Stimulated activated CD4-positive, alpha-beta T cell treated with anti-CD3 and anti-CD28 coated beads, Interleukin-1b, Interleukin-23, amount 100 ng/mL, for 1 hour (primary cell): ENCODE measurements at places on chromosomes 7 and 10.

DNA sequence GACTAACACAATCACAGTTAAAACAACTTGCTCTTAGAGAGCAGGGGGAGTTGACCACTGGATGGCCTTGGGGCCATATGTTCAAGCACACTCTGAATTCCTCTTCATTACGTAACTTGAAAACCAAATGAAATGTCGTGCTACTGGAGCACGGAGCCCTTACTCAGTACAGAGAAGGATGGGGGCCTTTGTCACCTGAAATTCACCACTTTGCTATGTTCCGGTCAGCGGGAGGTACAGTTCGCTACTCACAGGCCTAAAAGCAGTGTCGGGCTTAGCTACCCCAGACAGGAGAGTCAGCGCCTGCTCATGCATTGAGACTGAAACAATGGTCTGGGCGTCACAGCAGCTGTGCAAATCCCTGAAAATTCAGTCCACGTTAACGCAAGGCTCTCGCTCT, 39.6 kb downstream of the GLI3 start:
- DNase-seq, result no peak

DNA sequence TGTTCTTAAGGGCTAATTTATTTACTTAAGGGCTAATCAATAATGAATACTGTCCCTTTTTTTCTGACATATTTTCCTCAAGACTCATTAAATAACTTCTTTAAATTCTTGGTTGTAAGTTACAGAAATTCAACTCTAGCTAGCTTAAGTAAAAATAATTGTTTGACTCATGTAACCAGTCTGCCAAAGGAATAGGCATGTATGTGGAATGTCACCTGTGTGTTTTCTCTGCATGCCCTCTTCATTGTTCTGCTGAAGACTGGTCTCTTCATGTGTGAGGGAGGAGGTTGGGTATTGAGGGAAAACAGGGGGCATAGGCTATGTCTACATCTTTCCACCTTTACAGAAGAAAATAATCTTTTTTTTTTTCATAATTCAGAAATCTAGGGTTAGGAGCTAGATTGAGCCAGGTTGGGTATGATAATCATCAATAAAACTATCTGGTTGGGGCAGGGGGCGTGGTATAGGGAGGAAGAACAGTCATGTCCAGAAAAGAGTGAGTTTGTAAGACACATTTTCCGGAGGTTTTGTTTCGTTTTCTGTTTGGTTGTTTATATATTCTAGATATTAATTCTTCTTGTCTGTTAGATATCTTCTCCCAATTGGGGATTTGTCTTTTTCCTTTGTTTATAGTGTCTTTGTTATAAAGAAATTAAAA, 37.9 kb downstream of the EXOC4 start:
- DNase-seq, result no peak

GRCh38 chr10:3487228-3487627, 297.8 kb downstream of the KLF6 start:
- no peak for DNase-seq

DNA sequence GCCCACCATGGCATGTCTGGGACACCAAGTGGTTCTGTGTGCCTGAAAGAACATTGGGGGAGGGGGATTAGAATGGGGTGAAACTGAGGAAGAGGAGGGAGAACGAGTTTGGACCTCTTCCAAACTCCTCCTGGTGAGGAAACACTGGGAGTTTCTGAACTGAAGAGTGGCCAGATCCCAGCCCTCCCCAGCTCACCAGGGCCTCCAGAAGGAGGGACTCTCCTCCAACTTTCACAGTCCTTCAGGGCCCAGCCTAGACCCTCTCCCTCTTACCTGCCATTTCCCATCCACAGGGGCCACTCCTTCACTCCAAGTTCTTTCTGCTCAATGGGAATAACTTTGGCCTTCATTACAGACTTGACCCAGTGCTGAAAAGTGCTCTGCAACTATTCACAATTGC, 132.0 kb upstream of the FOXK1 start:
- DNase-seq, result no peak

DNA sequence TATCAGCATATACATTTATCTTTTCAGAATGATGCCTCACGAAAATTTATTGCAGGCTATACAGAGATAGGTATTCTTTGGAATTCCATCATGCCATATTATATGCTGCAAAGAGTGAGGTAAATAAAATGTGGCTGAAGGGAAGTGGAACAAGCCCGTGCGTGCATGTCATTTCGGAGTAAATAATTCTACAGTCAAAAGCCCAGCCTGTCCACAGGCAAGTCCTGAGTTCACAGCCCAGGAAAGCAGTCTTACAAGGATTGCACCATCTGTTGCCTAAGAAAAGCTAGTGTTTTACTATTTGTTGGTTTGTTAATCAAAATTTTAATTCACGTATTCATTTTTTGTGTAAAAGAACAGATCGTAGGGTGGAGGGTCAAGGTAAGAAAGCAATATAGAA, 292.4 kb upstream of the AKR1E2 start:
- no peak for DNase-seq

DNA sequence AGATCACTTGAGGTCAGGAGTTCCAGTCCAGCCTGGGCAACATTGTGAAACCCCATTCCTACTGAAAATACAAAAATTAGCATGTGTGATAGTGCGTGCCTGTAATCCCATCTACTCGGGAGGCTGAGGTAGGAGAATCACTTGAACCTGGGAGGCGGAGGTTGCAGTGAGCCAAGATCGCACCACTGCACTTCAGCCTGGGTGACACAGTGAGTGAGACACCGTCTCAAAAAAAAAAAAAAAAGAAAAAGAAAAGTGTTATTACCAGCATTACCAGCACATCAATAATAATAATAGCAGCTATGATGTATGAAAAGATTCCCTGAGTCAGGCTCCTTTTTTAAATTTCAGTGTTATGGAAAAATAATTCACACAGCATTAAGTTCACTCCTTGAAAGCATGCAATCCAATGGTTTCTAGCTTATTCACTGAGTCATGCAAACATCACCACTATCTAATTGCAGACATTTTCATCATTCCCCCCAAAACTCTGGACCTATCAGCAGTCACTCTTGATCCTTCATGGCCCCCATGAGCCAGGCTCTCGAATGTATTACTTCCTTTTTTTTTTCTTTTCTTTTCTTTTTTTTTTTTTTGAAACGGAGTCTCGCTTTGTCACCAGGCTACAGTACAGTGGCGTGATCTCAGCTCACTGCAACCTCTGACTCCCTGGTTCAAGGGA, 228.4 kb downstream of the FANK1 start:
- DNase-seq, result no peak

GRCh38 chr7:141841385-141841784, at the start of gene PRSS37:
Gene PRSS37, minus strand, starts transcription at chr7:141841485. Its CDS starts 436 bp downstream, at chr7:141841049.
- no peak for DNase-seq

GRCh38 chr10:82472406-82473335, 597.7 kb downstream of the NRG3 start:
- no peak for DNase-seq

GRCh38 chr7:90180011-90180585, 25.8 kb downstream of the STEAP1 start:
- DNase-seq, result no peak

GRCh38 chr7:29231671-29232232, 37.2 kb downstream of the CHN2 start:
- DNase-seq, result no peak

- DNase-seq, result no peak
Measured at GRCh38 chr10:68302503-68302823, 29.4 kb upstream of the HNRNPH3 start.

DNA sequence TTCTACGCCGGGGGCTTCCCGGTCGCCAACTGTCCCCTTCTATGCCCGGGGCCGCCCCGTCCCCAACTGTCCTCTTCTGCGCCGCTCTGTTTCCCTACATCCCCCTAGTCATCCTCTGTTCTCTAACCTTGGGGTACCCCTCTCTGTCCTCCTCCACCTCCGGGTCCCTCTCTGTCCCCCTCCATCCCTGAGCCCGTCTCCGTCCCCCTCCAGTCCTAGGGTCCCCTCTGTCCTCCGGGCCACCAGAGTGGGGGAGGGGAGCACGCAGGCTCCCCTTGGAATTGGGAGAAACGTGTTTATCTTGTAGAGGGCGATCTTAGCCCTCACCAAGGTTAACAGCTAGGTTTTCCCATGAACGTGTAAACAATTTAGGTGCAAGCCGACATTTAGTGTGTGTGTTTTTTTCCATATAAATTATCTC, 852 bp upstream of the KLF6 start:
- no peak for DNase-seq

DNA sequence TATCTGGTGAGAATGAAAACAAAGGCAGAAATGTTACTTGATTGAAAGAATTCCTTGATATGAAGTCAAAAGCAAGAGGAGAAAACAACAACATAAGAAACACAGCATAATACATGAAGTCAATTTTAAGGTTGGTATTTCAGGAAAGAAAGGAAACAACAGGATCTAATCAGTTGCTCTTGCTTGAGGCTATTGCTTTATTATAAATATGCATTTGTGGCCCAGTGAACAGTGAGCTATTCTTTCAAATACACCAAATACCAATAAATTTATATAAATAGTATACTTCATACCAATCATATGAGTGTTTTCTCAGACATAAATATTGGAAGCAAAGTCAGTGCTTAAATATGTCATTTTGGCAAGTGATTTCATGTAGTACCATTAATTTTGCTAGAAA, 806.6 kb downstream of the NXPH1 start:
- no peak for DNase-seq

GRCh38 chr10:71743866-71744265, 24.3 kb upstream of the C10orf105 start:
- no peak for DNase-seq

GRCh38 chr10:101451261-101451660, 97.3 kb downstream of the BTRC start:
- no peak for DNase-seq

GRCh38 chr10:133060466-133060865, 27.3 kb upstream of the ADGRA1 start:
- DNase-seq, result no peak

DNA sequence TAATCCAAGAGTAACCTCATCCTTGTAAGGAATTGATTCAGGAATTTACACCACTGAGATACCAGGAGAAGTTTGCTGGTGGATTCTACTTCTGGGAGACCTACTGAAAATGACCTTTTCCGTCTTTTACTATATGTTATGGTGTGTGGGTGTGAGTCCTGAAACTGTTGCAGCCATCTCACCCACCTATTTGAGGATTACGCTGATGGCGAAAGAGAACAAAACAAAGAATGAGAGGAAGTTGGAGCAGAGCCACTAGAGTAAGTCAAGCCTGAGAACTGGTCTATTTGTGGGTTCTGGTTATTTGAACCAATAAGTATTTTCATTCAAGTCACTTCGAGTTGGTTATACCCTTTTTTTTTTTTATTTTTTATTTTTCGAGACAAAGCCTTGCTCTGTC, 12.7 kb upstream of the ABCC2 start:
- DNase-seq, result no peak

- no peak for DNase-seq
Measured at GRCh38 chr7:42645906-42646305, 266.0 kb downstream of the C7orf25 start.

DNA sequence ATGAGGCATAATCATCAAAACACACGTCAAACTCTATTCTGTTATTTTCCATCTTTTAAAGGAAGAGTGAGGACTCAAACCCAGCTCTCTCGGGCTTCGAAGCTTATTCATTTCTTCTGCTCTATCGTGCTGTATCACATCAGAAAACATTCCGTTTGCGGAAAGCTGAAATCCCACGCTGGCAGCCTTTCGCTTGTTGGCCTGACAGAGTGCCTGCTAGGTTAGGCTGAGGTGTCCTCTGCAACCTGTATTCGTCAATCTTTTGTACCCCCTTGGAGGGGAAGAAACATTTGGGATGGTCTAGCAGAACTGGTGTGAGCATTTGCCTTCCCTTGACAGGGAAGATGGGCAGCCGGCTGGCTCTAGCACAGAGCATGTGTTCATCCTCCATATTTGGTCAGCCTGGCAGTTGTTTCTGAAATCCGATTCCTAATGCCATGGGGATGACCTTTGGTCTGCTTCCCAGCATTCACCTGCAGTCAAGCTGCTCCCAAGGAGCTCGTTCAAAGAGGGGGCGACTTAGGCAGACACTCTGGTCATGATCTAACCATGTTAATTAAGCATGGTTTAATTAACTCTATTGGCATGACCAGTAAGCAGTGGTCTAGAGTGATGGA, 55.2 kb downstream of the TACC2 start:
- no peak for DNase-seq

GRCh38 chr7:86747698-86748097, 104.0 kb downstream of the GRM3 start:
- no peak for DNase-seq

DNA sequence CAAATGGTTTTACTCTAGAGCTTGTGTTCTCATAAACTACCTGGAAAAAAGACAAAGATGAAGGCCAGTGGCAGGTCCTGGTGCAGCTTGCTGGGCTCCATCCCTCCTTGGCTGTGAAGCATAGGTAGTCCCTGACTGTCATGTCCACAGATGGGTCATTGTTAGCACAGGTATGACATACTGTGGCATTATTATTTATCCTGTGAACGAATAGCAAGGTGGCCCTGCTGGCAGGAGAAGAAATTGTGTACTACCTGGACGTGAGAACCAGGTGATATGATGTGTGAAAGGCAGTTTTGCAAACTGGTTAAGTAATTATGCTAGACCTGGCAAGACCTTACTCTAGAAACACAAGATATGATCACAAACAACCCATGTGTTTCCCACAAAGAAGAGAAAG, 63.9 kb downstream of the CCDC71L start:
- DNase-seq, result no peak
